ENCODE measurements at places on chromosomes 2 and 18. TPM values are rescaled to one million over a fixed set of nuclear protein-coding genes. Genes with fewer than 3 reads are reported as not detected.

The HOXD8 gene
- not detected for total RNA-seq

The DNAJC5G gene
- total RNA-seq, result 0.44 TPM

The ATG16L1 gene
- total RNA-seq, result 39.3 TPM

The LCT gene
- 0.04 TPM for total RNA-seq

The GAL3ST2 gene
- 0.37 TPM for total RNA-seq

The SIX3 gene
- total RNA-seq, result 0.55 TPM

GRCh38 chr2:198385326-198385725 lies 580.9 kb downstream of the PLCL1 start:
- DNase-seq, result no peak

GRCh38 chr2:207676827-207677354 lies 34.5 kb upstream of the CCNYL1 start:
- DNase-seq, result no peak

DNA sequence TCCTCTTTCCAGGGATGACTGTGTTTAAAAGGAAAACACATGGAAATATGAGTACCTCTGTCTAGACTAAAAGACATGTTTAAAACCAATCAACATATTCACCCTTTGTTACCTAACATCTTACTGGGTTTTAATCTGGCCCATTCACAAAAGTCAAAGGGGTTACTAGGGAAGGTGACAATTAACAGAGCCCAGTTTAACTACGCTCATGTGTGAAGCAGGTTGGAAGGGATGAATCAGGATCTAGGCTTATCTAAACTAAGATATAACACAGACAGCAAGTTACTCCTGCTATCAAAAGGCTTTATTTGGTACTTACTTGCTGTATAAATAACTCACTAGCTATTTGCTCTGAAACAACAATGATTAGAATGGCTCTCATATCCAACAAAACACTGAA lies 337.0 kb downstream of the NCKAP5 start:
- no peak for DNase-seq

DNA sequence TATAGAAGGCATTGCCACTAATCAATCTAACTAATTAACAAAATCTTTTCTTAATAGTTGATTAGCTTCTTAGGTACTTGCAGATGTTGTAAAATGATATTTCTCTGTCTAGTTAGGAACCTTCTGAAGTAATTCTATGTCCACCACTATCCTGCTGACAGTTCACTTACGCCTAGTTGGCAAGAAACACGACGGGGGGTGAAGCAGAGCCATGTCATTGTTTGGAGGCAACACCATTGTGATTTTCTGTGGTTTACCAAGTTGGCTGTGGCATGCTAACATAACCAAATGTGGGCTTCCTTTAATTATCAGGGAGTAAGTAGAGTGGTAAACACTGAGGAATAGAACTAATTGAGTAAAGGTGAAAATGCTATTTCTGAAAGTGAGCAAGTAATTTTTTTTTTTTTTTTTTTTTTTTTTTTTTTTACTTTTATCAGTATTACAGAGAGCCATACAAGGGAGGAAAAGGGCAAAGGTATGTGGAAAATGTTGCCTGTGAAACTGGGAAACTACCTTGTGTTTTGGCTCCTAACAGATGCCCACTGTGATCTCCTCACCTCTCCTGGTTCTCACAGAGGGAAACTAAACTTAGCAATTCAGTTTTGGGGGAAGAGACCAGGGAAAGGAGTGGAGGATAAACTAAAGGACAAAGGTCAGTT lies 126.8 kb downstream of the MEIS1 start:
- DNase-seq, result no peak

DNA sequence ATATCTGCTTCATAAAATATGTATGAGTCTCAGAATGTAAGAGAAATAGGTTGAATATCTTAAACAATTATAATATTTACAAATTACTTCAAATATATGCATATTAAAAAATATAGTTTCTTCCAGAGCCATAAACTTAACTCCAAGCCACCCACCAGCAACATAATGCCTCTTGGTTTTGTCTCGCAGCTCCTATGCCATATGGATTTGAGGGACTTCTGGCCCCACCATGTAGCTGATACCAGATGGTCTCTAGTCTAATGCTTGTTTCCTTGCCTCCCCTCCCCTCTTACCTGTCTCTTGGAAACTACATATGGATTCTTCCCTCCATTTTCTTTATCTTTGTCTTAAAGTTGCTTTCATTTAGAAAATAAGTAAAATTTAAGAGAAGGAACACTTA lies 114.3 kb downstream of the GCA start:
- DNase-seq, result no peak

- no peak for DNase-seq
These were observed 175.1 kb downstream of the GULP1 start for GRCh38 chr2:188466761-188467160.

DNA sequence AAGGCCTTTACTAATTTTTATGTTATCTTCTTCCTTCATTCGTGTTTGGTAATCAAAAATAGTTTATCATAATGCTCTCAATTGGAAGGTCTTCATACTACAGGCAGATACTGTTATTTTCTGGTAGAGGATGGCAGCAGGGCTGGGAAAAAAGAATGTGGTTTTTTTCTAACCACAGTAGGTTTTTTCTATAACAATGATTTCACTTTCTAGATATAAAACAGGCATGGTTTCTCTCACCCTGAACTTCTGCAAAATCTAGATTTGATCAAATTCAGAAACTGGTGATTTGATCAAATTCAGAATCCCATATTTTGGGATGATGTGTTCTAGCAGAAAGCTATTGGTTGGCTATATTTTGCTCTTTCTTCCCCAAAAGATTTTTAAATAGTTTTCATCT lies 27.6 kb downstream of the BCL11A start:
- DNase-seq, result no peak

- no peak for DNase-seq
These were observed 36.3 kb downstream of the OSGEPL1 start for GRCh38 chr2:189726271-189726670.

DNA sequence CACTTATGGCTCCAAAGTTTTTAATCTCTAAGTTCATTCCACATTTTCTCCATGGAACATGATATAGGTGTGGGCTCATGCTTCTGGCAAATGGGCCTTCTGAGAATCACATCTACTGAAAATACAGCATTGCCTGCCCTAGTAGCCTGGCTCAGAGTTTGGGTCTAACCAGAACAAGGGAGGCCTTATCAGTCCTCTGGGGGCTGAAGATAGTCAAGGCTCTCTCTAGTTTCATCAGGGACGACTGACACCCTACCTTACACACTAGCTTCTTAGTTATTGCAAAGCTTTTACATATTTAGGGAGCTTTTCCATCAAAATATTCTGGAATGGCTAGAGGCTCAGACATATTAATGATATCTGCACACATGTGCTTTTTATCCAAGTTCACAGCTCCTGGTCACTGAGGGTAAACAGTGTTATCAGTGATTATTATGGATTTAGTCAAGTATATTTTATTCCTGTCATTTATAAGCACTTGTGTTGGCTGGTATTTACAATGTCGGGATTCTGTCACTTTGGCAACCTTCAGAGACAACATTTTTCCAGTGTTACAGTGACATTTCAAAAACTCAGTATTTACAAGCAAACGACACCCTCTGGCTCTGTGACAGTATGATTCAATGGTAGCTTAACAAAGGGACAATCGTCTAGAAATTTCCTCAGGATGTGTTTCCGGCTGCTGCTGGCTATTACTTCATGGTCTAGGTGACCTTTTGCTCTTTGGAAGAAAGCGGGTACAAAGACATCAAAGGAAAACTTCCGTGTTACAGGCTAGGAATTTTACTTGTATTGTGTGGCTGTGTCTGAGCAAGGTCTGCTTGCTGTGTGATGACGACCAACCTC lies 200.6 kb downstream of the TCF4 start:
- no peak for DNase-seq

DNA sequence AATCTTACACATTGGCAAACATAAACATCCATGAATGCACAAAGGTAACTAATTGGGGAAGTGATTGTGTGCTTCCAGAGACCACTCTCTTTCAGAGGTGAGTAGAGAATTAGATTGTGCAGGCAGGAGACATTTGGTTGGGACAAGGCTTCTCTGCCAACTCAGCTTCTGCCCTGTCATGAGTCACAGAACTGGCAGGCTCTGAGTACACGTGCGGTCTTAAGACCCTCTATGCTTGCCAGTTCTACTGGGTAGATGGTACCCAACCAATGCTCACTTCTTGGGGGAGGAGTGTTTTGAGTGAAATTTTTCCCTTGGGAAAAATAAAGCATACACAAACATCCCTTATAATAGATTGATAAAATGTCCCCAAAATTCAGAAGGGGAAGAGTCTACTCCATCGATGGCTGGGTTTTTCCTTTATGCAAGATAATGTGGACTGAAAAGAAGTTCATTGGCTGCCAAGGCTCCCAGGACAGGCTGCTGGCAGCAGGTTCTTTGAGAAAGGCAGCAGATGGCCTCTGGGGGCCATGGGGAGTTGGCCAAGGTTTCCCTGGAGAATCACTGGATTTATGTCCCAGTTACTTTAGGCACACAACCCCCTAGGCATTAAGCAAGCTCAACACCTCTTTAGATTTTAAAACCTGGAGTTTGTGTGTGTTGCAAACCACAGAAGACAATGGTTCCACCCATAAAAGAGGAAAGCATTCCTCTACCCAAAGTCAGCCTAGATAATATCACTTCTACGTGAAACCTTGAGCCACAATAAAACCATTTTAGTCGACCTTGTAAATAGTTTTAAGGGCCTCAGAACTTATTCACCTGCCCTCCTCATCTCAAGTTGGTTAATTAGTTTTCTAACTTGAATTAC lies 417.0 kb downstream of the TXNL1 start:
- no peak for DNase-seq

DNA sequence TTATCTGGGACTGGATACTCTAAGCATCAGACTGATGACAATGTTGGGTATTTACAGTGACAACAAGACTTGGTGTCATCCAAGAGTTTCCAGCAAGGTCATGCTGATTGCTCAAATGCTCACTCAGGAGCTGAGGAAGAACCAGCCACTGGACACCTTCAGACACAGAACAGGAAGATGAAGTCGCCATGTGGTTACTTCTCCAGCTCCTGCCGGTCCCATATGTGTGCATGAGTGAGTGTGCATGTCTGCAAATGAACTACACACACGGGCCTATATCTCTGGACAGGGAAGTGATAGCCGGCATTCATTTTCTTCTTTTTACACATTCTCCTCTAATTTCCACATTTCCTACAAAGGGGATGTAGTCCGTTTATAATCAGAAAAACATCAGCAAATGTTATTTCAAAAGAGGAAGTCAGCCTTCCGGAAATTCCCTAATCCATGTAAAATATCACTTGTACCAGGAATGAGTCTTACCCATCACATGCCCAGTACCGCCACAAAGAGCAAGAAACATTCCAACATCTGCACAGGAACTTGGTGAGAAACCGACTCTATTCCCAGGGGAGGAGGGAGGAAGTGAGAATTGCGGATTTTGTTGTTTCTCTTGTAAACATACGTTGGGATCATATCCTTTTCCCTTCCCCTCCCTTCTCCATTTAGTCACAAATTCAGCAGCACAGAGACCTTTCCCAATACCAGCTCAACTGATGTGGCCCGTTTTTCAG lies 10.8 kb downstream of the RFX8 start:
- DNase-seq, result no peak

DNA sequence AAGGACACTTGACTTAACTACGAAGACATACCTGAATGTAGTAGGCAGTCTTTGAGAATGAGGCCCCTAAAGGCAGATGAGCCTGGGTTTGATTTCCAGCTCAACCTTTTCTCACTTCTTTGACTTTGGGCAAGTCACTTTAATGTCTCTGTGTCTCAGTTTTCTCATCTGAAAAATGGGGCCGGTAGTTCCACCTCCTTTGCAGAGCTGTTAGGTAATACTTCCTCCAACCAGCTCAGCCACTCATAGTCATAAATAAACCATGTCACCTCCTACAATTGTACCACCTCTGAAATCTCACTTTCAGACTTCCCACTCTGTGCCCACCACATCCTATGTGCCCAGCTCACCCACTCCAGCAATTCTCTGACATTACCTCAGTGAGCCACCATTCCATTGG lies 10.4 kb downstream of the ARHGAP25 start:
- DNase-seq, result no peak

GRCh38 chr18:58878640-58879039 lies 14.0 kb downstream of the ZNF532 start:
- no peak for DNase-seq

- DNase-seq, result no peak
These were observed 92.3 kb downstream of the PRKCE start for GRCh38 chr2:45743531-45744396.

DNA sequence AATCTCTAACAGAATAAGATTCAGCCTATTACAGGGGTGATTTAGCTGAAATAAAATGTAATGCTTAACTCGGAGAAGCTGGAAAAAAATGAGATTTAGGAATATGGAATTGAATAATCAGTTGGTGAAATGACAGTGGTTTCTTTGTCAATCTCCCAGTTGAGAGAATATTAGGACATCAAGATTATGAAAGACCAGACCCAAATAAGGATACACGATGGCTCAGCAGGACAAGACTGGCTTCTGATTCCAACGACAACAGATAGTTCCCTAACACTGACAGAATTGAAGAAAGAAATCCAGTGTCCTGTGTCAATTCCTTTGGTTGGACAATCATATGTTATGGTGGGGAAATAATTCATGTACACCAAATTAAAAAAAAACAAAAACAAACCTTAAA lies 55.8 kb downstream of the HRH4 start:
- no peak for DNase-seq
